IMR-90 (cell line): ENCODE measurements at places on chromosomes 5 and 9. TPM values are rescaled to one million over a fixed set of nuclear protein-coding genes. Genes with fewer than 3 reads are reported as not detected.

THOC3 gene
- 64.7 and 114 TPM in 2 replicates for total RNA-seq

IL4 gene
- not detected in 2 replicates for total RNA-seq

IFNA7 gene
- not detected in 2 replicates for total RNA-seq

ELAVL2 gene
- total RNA-seq = 0.28 and 0.36 TPM in 2 replicates

SPINK6 gene
- not detected in 2 replicates for total RNA-seq

ENTREP1 gene
- total RNA-seq = not detected in 2 replicates

CBY3 gene
- total RNA-seq = 0.18 TPM in 1 of 2 replicates, not detected in the other

ZDHHC12 gene
- 13.9 and 16.7 TPM in 2 replicates for total RNA-seq
